ENCODE measurements at places on chromosomes 5 and 9.

- DNase-seq, result no peak
Measured at GRCh38 chr9:134497283-134497860, 144.2 kb upstream of the COL5A1 start.

DNA sequence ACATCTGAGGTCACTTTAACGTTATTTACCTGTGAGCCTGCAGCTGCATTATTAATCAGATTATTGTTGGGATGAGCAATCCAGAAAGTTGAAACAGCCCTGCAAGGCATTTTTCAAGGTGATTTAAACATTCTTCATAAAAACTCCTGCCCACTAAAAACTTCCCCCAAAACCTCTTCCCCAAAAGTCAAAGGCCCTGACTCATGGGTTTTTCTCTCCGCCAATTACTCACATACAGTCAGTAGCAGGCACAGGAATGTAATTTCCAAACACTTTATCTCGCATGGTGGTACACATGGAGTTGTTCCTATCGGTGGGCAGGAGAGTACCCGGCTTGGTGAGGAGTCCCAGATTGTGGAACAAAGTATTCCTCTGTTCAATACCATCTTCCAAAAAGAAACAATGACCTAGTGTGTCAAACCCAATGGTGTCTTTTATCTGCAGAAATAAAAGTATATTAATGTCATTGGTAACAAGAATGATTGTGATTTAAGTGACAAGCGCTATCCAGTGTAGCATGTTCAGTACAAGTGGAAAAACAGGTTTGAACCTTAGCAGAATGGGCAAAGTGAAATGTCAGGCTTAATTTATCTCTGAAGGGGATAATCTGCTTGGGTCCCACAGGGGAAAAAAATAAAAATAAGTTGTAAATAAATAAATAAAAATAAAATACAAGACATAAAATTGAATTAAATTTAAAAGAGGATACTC lies 38.3 kb downstream of the CEMIP2 start:
- DNase-seq, result no peak

- DNase-seq, result no peak
Measured at GRCh38 chr5:61308712-61309111, 23.3 kb upstream of the ZSWIM6 start.

DNA sequence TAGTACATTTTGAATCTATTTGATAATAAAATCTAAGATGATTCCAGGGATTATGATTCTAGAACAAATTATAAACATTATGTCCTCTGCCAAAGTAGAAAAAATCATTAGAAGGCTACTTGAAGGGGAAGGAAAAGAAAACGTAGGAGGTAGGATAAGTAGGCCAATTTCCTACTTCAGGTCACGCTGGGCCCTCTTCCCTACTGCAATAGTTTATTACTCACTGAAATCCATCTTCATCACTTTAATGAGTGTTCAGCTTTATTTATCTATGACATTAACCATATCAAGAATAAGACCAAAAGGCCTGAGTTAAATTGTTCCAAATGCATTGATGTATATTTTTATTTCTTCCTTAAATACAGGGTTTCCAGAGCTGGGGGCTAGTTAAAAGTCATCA lies 21.6 kb downstream of the SLC28A3 start:
- DNase-seq, result no peak

DNA sequence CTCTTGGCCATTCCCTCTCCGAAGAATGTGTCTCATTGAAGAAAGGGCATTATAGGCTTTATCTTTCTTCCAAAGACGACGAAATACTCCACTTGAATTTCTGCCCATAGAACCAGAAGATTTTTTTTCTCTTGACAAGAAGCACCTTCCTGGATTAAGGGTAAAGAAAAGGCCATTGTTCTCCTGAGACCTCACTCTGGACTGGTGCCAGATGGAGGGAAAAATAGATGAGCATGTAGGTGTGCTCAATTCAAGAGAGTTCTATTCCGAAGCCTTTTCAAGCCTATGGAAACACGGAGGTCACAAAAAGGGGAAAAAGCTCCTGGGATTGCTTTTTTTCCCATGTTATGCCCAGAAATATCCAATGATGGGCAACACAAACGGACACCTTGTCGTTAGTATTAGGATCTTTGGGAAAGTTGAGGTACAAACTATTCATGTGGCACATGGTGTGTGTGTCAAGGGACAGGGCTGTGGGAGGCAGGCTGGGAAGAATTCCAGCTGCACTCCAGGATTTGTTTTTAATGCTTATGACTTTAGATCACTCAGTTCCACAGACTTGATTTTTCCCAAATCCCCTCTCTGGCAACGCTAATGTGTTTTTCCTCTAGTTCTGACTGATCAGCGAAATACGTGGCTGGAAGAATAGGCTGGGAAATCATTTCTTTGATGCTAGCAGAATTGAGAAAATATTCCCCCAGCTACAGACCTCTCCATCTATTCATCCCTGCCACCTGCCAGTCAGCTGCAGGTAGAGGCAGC lies 89.9 kb downstream of the SIL1 start:
- no peak for DNase-seq

GRCh38 chr5:32814620-32815019 lies 103.5 kb downstream of the NPR3 start:
- no peak for DNase-seq

GRCh38 chr5:121981254-121981653 lies 19.5 kb downstream of the SRFBP1 start:
- DNase-seq, result no peak

DNA sequence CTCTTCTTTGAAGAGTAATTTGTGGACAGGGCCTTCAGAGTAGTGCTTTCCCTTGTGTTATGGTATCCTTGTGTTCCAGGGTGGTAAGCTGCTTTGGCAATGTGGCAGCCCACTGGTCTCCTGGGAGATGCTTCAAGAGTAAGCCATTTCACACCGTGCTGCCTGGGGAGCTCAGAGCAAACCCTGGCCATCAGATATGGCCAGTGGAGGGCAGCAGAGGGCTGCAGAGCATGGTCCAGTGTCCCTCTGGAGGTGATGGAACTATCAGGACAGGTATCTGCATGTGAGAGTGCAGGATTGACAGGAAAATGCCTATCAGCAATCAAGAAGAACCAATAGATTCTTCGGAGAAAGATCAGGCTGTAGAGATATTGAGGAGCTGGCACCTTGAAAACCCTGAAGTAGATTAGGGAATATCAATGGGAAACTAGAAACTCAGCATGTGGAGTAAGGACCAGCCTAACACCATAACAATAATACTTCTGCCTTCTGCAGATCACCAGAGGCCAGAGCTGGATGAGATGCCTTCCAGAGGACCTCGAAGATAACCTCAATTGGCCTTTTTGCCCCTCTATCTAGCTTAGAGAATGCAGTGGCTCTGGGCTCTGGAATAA lies 90.8 kb downstream of the PLPPR1 start:
- peak; percentile 20 for DNase-seq

DNA sequence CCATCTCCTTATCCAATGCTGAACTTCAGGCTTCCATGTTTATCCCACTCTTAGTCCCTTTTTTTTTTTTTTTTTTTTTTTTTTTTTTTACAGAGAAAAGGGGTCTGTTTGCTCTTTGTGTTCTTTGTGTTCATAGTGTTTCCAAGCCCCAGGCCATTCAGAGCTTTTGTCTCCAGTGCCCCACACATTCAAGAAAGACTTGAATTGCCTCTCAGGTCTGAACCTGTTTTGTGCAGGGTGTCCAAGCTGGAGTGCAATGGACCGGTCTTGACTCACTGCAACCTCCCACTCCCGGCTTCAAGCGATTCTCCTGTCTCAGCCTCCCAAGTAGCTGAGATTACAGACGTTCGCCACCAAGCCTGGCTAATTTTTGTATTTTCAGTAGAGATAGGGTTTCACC lies 191.2 kb downstream of the PALM2AKAP2 start:
- DNase-seq, result no peak

- DNase-seq, result no peak
Measured at GRCh38 chr5:135543485-135544304, 7.9 kb upstream of the NEUROG1 start.

- no peak for DNase-seq
Measured at GRCh38 chr9:99167694-99168093, 54.0 kb downstream of the ALG2 start.

DNA sequence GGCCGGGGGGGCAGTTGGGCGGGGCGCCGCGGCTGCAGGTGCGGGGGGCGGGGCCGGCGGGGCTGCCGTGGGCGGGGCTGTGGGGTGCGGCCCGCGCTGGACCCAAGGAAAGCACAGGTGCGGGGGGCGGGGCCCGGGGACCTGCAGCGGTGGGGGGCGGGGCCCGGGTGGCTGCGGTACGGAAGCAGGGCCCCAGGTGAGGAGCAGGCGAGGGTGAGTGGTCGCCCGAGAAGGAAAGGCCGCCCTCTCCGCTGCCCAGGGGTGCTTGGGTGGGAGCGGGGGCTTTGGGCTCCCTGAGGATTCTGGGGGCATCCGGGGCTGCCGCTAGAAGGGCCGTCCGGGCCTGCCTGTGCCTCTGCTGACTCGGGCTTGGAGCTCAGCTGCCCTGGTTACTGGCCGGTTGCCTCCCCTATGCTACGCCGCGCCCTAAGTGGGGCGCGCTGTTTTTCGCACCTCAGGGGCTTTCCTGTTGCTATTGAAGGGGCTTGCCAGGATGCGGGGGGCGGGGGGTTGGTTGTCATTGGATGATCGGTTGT lies 767 bp downstream of the RALGPS1 start:
- no peak for DNase-seq

DNA sequence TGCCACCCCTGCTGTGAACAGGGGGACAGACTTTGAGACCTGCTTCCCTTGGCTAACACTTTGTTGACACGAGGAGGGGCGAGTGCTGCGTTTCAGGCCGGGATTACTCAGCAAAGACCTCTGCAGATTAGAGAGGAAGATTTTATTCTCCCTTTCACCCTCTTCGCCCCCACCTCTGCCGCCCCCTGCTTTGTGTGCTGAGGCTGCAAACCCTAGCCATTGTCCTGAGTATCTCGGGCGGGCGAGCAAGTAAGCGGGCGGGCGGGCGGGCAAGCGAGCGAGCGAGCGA lies 6.0 kb downstream of the ISL1 start:
- DNase-seq, result no peak

- no peak for DNase-seq
Measured at GRCh38 chr9:114050646-114051045, 27.5 kb downstream of the AMBP start.

GRCh38 chr5:53674121-53674520 lies 113.7 kb downstream of the NDUFS4 start:
- no peak for DNase-seq

DNA sequence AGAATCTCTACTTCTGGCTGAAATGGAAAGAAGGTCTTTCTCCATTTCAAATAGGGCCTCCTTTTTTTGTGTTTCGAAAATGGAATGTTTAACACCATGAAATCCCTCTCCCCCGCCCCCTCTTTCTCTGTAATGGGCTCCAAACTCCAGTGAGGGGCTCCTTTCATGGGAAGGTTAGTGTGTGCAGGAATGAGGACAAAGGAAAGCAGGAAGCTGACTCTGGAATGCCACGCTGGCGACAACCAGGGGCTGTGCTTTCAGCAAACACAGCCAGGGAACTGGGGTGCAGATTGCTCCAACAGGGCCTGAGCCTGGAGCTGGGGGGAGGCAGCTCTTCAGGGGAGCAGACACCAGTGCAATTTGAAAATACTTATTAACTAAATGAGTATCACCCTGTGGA lies 82.8 kb downstream of the CRB2 start:
- DNase-seq, result no peak

DNA sequence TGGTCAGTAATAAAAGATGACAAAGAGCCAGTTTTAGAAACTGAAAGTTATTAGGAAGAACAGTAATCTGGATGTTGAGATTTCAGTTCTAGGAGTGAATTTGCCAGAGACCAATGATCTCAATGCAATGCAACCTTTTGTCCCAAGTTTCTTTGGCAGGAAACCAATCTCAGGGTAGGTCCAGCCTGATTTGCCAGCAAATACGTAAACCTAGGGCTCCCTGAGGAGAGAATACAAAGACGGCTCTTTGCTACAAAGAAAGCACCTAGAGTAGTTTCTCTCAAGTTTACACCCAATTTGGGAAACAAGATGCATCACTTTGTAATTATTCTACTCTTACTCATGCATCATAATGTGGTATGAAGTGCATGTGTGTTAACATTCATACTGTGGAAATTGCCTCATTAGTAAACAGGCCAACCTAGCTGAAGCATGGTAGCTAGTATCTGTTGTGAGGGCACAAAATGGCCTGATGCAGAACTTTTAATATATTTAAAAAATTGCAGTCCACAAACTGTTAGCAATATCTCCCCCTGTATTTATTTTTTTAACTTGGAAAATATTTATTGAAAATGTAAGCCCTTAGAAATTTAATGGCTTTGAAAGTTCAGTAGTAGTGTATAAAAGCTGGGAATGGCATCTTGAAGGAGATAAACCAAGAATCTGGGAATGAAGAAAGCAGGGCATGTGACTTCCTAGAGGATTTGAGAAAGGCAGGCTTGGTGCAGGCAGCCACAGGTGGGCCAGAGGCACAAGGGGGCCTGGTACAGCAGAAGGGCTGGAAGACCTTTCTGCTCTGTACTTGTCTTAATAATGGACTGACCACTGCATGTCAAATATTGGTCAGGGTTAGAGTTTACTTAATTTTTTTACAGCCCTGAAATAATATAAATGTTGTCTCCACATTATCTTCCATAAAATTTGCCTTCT lies 59.5 kb downstream of the MAST4 start:
- no peak for DNase-seq

GRCh38 chr5:23269981-23270380 lies 237.4 kb upstream of the PRDM9 start:
- DNase-seq, result no peak

DNA sequence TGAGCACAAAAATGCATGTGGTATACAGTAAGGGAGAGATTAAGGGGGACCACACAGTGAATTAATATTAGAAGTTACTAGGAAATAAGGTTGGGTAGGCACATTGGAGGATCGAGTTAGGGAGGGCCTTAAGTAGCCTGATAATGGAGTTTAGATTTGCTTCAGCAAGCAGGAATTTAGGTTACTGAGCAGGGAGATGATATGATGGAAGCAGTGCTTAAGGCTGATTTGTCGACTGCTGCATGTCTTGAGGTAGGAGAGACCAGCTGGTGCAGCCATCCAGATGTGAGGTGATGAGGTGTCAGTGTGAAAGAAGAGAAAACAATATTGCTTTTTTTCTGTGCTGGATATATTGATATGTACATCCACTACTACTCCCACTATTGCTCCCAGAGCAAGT lies 55.2 kb upstream of the ACTBL2 start:
- DNase-seq, result no peak

DNA sequence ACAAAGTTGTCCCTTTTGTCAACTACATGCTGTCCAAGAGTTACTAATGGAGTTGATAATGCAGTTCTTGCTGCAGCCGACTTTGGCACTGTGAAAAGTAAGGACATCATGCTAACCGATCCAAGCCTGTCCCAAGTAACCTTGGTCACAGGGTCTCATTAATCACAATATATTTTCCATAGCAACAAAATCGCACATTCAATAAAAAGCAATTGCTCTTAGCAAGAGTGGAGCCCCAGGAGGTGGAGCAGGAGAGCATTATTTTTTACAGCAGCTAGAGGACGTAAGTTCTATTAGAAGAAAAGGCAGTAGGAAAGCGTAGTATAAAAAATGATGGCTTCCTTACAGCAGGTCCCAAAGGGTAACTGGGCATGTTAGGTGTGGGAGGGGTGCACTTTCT lies 570.3 kb downstream of the EBF1 start:
- no peak for DNase-seq

Data from DND-41 (cell line).